ENCODE measurements at places on chromosomes 5 and 9. TPM values are rescaled to one million over a fixed set of nuclear protein-coding genes. Genes with fewer than 3 reads are reported as not detected.

DNA sequence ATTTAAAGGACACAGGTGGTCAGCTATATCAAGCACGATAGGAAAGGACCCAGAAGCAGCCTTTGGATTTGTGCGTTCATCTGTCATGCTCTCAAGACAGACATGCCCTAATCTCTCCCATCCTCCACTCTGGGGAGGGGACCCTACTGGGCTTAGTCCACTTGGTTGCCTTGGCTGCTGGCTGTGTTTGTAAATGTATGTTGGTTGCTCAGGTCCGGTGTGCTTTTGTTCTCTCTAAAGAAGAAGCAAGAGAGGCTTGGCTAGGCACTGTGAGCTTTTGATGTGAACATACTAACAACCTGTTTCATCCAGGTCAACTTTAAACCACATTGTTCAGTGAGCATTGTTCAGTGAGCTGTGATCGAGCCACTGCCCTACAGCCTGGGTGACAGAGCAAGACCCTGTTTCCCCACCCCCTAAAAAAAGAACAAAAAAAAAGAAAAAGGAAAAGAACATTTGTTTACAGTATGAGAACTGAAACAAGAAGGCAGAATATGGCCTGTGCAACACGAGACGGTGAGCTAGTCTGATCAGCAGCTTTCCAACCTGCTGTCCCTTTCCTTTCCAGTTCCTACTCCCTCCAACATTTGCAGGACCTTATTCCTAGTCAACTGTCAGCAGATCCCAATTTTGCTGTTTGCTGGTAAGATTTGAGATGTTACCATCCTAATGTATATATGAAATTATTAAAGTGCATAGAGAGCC, 228.3 kb downstream of the ARHGAP26 start:
- no peak for DNase-seq

GRCh38 chr5:56803025-56803424, 12.3 kb upstream of the MAP3K1 start:
- DNase-seq = no peak

GRCh38 chr5:112119969-112120368, 299.1 kb downstream of the EPB41L4A start:
- DNase-seq = no peak

GRCh38 chr5:77157732-77158532, 52.5 kb upstream of the PDE8B start:
- DNase-seq = no peak

DNA sequence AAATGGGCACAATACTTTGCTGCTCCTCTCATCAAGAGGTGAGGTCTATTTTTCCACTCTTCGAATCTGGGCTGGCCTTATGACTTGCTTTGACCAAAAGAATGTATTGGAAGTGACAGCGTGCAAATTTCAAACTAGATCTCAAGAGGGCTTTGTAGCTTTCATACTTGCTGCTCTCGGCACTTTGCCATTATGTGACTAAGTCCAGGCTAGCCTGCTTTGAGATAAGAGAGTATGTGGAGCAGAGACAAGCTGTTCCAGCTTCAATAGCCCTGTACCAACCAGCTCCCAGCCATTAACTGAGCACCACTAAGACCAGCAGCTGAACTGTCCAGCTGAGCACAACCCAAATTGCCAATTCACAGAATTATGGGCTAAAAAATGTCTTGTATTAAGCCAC, 124.6 kb downstream of the ACER2 start:
- DNase-seq = no peak

- DNase-seq = no peak
Measured at GRCh38 chr9:127801955-127802575, 617 bp upstream of the FPGS start.

The FRMPD1 gene
- not detected for total RNA-seq

The CACNA1B gene
- total RNA-seq = 0.07 TPM

The PCDHB12 gene
- total RNA-seq = 0.33 TPM

The RNF183 gene
- not detected for total RNA-seq

The TOR2A gene
- total RNA-seq = 5.8 TPM

The NRARP gene
- 14.0 TPM for total RNA-seq

Measured in pulmonary artery endothelial cell (primary cell).